ENCODE measurements at places on chromosomes 12 and 14. TPM values are rescaled to one million over a fixed set of nuclear protein-coding genes. Genes with fewer than 3 reads are reported as not detected.

Gene STAC3
- 0.57 TPM for total RNA-seq

Gene ARHGAP5
- 68.6 TPM for total RNA-seq

Gene PRIMA1
- total RNA-seq: 0.02 TPM

Gene DBX2
- total RNA-seq: not detected

Gene PRH2
- not detected for total RNA-seq

Gene TSHR
- total RNA-seq: not detected

Gene PDE3A
- 68.2 TPM for total RNA-seq

DNA sequence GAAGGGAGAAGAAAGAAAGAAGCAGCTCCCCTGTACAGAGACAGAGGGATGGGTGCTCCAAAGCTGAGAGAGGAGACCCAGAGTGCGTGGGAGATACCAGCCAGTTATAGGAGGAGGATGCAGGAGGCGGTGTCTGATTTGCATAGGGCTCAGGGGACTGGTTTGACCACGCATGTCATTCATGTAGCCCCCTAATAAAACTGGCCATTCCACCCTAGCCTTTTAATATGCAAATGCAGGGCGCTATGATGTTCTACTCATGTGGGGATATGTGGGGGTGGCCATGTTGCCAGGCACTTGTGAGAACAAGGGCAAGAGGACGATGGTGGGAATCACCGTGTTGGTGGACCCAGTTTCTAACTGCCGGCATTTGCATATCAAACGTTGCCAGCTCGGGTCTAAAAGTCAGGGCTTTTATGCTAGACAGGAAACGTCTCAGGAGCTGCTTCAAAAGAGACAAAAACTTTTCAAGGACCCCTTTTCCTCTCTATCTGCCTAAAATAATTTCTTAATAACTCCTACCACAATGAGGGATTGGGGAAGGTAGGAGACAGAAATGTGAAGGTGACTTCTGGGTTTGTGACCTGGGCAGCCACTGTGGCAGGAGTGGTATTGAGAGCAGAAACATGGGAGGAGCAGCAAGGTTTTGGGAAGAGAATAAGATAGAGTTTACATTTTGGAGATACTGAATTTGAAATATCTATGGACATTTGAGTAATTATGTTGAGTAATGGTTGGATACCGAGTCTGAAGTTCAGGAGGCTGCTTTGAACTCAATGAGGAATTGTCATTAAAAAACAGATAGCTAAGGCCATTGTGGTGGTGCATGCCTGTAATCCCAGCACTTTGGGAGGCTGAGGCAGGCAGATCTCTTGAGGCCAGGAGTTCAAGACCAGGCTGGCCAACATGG, 2.2 kb upstream of the ATXN3 start:
- DNase-seq: no peak

GRCh38 chr12:104249898-104250297, 34.3 kb downstream of the TXNRD1 start:
- no peak for DNase-seq

DNA sequence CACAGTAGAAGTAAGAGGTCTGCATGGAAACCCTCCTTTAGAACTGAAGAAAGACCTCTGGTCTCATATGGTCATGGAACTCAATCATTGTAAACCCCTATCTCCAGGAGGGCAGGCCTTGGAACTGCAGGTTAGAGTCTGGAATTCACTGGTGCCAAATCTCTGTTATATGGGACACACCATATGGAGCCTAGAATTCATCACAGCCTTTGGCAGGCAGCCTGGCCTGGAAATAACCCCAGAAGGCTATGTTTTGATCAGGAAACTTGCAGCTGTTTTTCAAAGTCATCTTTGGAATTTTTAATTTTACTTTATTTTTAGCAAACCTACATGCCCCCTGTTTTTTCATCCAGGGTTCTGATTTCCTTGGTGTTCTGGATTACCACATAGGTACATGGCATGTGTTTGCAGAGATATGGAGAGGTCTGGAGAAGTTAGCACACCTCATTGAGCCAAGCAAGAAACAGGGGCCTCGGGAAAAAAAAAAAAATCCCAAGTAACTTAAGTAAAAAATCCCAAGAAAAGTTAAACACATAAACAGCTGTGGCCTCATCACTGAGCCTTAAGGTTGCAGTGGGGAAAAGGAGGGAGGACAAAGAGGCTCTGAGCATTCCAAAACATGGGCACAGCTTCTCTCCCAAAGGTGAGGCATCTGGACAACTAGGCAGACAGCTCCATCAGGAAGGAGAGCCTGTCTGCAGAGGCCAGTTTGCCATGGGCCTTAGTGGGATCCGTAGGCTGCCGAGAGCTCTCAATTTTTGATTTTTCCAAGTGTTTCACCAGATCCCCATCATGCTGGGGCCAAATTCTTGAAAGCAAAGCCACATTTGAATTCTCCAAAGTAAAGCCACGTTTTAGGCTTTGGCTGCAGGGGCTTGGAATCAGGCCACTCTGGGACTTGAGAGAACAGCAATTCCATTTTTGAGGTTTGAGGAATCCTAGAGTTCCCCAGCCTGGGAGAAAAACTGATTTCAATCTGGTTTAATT, 339.6 kb upstream of the TBX3 start:
- DNase-seq: no peak

DNA sequence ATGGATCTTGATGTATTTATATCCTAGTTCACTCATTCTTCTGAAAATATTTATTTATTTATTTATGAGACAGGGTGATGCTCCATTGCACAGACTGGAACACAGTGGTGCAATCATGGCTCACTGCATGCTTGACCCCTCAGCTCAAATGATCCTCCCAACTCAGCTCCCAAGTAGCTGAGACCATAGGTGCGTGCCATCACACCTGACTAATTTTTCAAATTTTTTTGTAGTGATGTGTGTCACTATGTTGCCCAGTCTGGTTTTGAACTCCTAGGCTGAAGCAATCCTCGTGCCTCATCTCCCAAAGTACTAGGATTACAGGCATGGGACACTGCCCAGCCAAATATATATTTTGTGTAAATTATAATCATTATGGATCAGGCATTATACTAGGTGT, 595.6 kb upstream of the ATP2B1 start:
- no peak for DNase-seq

GRCh38 chr14:104359301-104359968, 220.1 kb upstream of the C14orf180 start:
- no peak for DNase-seq

- no peak for DNase-seq
Measured at GRCh38 chr12:59121451-59121850, 201.1 kb upstream of the LRIG3 start.

DNA sequence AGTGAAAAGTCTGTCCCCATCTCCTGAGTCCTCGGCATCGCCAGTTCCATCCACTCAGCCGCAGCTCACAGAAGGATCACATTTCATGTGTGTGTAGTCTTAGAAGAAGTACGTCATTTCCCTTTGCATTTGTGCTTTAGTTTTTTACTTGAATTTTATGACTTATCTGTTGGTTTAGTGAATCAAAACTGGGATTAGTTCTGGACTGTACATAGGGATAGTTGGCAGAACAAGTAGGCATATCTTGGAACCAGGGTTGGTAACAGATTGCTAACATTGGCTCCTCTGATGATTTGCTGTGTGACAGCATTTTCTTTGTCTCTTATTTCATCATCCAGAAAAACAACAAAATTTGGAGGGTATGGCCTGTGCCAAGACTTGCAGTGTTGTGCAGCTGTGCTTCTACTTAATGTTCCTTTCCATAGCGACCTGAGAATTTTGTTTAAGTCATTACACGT, 69.6 kb upstream of the AEBP2 start:
- DNase-seq: no peak

DNA sequence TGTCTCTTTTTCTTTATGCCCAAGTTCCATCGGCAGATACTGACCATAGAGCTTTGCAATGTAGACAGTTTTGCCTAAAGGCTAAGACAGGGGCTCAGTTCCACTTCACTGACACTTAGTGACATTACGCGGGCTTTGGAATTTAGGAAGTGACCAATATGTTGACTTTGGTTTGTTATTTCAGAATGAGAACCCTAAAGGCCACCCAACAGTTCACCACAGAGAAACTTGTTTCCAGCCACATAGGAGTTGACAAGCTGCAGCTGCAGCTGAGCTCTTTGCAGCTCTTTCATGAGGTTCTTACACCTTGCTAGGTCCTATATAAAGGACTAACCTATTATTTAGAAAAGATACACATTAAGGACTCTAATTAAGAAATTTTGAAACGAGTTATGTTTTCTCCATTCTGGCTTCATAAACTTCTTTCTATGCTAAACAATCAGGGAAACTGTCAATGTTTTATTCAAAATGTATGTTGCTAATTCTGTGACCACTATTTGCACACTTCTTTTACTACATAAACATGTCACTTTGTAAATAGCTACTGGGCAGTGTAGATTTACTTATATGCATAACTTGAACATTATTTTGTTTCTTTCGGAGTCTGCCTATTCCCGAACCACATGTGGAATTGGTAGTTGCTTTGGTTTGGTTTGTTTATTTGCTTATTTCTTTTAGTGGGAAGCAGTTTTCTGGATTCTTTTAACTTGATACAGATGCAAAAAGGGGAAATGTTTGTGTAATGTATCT, 18.5 kb upstream of the KLRD1 start:
- no peak for DNase-seq

DNA sequence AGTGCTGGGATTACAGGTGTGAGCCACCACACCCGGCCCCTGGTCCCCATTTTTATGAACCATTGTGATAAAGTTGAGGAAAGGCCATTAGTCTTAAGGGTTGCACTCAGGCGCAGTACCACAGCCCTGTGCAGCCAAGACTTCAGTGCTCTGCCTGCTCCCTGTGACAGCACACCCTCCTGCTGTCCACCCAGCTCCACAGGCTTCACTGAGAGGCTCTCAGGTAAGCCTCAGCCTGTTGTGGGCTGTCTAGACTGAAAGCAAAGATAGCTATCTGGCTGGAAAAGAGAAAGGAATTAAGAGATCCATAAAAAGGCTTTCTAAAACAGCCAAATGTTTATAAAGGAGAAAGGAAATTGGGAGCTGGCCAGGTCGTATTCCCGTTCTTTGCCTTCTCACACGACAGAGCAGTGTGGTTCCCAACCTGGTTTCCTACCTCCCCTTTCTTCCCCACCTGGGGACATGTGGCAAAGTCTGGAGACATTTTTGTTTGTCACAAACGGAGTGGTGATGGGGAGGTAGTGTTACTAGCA, 19.1 kb upstream of the DNM1L start:
- DNase-seq: no peak

DNA sequence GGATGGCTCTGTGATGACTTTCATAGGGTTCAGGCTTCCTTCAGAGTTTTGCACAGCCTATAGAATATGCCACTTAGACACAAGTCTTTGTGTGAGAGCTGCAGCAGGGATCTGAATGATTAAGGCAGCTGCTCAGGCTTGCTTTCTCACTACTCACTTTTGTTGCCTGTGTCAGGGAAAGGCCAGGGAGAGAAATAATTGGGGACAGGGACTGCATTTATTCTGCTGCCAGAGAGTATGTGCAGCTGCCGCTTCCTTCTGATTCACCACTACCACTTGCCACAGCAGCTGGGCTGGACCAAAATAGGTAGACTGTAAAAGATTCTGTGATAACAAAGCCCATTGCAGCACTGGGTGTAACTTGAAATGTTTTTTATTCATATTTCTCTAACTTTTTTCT, 49.7 kb downstream of the TRMT5 start:
- no peak for DNase-seq
